ENCODE measurements at places on chromosomes 1 and 21.
A peak's percentile ranks its signal among the peaks of the same experiment; 100 is the strongest.

GRCh38 chr1:237043846-237044636 lies 2.1 kb downstream of the RYR2 start:
- no peak for DNase-seq

DNA sequence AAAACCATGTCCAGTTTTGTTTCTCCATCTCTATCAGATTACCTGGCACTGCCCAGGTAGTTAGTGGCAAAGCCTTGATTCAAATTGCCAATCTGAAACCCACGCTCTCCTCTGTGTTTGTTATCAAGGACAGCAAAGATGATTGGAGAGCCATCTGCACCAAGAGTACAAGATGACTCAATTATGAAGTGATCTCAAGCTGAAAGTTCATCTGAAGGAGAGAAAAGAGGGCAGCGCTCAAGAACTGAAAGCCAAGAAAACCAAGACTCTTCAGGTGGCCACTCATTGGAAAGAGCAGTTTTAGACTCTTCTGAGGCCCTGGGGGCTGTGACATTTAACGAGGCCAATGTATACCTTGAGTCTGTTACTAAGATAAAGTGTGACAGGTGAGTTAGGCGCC lies 13.8 kb downstream of the RXRG start:
- DNase-seq = no peak

DNA sequence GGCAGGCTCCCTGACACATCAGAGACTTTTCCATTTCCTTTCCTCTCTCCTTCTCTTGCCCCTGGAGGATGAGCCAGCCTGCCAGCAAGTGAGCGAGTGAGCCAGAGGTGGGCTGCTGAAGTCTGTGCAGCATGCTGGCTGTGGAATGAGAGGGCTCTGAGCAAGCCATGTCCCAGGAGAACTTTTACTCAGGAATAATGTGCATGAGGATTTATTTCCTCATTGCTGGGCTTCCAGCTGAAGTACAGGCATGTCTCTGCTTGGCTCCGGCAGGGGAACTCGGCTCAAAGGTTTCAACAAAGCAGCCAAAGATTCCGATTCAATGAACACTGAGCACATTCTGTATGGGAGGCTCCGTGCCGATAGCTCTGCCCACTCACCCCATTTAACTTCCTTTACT lies 43.7 kb downstream of the UBIAD1 start:
- DNase-seq = no peak

DNA sequence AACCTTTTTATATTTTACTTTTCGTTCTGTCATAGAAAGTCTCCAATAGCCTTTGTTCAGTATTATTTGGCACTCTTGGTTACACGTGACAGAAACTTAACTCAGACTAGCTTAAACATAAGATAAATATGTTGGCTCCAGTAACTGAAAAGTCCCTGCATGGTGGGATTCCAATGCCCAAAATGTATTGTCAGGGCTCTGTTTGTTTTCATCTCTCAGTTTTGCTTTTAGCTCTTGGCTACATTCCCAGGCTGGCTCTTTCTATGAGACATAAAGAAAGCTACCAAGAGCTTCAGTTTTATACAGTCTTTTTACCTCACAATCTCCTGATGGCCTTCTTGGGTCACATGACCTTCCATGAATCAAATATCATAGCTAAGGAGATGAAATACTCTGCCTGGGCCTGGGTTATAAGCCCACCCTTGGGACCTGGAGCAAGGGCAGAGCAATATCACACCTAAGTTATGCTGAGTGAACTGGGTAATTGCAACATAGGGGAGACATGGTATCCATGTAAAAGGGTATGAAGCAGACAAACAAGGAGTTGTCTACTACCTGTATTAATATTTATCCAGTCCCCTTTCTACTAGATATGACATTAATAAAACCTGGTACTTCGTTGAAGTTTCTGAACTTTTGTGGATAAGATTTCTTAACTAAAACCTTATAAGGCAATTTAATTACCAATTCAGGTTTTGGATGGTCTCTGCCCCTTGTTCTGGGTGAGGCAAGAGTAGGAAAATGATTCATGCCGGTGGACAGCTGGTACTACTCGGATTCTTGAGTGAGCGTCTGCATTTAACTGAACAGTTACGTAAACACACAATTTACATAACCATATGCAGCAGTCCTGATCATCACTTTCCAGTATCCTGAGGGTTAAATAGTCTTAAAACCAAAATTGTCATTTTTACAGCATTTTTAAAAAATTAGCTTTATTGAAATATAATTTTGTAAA lies 442.3 kb downstream of the GPATCH2 start:
- DNase-seq = no peak

DNA sequence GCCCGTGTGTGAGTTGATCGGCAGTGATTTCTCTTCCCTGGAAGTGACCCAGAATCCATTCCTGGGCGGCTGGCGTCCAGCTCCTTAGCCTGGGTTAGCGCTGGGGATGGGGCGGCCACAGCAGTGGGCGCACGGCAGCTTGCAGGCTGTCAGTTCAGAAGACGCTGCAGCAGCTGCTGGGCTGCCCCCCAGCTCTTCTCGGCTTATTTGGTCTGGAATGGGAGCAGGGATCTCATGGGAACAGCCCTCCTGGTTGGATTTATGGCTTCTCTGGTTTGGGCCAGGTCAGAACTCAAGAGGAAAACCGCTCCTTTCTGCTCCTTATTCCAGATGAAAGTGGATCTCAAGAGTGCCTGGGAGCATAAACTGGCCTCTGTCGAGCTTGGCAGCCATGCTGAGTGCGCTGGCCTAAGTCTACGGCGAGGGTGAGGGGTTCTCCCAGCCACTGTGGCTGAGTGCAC lies 148.2 kb downstream of the PRDM16 start:
- no peak for DNase-seq

DNA sequence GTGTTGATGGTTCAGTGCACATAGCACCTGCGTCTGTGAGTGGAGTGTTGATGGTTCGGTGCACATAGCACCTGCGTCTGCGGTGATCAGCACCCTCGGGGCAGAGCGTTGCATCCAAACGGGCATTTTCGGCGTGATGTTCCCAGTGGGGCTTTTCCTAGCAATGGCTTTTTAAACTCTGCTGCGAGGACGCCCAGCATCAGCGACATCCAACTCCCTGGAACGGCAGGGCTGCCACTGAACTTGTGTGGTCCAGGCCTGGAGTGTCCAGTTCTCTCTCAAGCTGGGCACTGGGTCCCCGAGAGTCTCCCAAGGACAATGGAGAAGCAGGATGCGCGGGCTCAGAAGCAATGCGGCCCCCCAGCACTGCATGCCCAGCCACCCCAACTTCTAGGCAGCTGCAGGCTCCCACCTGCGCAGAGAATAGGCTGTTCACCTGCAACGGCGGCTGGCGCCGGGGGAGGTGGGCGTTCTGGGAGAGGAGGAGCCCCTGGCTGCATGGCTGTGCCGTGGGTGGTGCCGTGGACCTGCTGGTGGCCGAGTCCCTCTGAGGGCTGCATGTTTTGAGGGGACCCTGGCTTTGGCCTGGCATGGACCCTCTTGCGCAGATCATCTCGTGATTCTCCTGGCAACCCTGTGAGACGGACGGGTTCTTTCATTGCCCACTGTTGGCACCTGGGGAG lies 10.1 kb upstream of the C1orf174 start:
- no peak for DNase-seq

GRCh38 chr1:224594851-224595250 lies 21.3 kb upstream of the CNIH3 start:
- DNase-seq = no peak

DNA sequence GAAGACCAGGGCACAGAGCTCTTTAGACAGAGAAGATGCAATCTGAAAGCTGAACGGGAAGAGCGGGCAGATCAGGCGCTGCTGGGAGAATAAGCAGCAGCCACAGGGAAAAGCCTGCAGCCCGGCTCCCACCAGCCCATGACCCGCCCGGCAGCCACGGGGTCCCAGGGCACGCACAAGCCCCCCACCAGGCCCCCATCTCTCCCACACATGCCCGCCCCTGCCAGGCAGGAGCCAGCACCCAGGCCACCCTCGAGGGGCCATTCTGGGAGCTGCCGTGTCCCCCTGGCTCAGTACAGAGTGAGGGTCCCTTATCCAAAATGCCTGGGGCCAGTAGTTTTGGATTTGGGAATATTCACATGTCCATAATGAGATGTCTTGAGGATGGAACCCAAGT lies 16.3 kb downstream of the SLC19A1 start:
- no peak for DNase-seq

- DNase-seq = no peak
Measured at GRCh38 chr1:224486801-224487583, 52.4 kb upstream of the WDR26 start.

GRCh38 chr1:226107471-226108460 lies 45.2 kb downstream of the H3-3A start:
- no peak for DNase-seq

DNA sequence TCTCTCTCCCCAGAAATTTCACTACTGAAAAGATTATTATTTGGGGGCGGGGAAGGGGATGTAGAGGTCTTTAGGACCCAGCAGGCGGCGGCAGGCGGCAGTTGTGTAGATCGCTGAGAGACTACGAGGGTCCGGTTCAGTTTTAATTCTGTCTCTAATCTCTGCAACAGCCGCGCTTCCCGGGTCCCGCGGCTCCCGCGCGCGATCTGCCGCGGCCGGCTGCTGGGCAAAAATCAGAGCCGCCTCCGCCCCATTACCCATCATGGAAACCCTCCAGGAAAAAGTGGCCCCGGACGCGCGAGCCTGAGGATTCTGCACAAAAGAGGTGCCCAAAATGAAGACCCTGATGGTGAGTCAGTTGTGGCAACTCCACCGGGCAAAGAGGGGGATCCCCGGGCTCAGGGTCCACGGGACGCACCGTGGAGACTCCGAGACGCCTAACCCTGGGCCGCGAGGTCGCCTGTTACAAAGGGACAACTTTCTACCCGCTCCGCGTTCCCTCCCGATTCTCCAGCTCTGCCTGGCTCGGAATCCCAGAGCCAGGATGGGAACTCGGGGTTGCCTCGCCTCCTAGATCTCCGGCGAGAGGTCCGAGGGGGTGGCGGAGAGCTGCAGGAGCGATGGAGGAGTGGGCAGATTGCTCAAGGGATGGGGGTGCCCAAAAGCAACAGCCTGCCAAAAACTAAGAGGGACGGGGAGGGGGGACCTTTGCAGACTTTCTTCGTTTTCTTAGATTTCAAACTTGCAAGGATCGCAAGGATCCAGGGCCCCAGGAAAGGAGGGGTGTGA lies at the start of gene ST6GALNAC5:
ST6GALNAC5 (plus strand) TSS at position 139 of the 789 bp plus-strand sequence.
- DNase-seq = peak; percentile 2

DNA sequence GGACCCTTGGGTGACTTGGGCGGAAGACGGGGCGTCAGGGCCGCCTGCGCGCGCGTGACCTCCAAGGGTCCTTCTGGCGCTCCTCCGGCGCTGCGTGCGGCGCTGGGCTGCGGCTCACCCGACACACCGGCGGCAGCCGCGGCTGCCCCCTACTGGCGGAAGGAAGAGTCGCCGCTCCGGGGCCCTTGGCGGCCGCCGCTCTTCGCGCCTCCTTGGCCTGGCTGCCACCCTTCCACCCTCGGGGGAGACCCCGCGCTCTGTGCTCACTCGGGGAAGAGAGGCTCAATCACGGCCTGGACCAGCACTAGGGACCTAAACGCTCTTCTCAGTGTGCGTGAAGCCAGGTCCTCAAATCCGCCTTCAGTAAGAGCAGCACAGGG lies 89.7 kb downstream of the DMRTA2 start:
- DNase-seq = peak; percentile 73
